ENCODE measurements at places on chromosomes 12 and 14. TPM values are rescaled to one million over a fixed set of nuclear protein-coding genes. Genes with fewer than 3 reads are reported as not detected.

GRCh38 chr12:6378709-6379472 is 3.5 kb upstream of the SCNN1A start:
- DNase-seq, result no peak

- DNase-seq, result no peak
Measured at GRCh38 chr14:37202265-37202664, 4.5 kb downstream of the MIPOL1 start.

DNA sequence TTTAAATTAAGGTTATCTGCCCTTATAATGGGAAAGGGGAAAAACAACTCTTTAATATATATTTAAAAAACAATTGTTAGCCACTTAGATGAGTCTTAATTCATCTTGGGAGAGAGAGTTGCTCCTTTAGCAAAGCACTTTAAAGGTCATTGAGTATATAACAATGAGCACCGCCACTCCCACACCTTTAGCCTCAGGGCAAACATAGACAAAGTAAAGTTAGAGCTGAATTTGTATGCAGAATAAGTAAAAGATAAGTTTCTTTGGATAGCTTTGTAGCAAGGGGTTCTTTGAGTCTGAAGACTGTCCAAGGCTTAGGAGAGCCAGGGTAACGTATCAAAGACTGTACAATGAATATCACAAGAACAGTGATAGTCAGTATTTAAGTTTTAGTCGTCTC is 728.8 kb upstream of the LMO3 start:
- DNase-seq, result no peak

GRCh38 chr14:80213602-80214001 is 2.3 kb upstream of the DIO2 start:
- DNase-seq, result no peak

DNA sequence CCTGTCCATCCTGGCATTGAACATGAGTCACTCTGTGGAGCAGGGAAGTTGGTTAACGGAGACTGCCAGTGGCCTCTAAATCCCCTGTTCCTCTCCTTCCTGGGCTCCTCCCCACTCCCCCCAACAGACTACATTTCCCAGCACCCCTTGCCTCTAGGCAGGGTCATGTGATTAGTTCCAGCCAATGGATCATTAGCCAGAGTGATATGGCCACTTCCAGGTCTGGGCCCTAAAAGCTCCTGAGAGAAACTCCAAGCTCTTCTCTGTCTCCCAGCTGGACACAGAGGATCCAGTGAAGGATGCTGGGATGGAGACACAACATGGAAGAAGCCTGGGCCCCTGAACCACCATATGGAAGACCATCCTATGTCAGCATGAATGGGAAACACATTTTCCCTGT is 54.4 kb upstream of the RFLNA start:
- DNase-seq, result no peak

DNA sequence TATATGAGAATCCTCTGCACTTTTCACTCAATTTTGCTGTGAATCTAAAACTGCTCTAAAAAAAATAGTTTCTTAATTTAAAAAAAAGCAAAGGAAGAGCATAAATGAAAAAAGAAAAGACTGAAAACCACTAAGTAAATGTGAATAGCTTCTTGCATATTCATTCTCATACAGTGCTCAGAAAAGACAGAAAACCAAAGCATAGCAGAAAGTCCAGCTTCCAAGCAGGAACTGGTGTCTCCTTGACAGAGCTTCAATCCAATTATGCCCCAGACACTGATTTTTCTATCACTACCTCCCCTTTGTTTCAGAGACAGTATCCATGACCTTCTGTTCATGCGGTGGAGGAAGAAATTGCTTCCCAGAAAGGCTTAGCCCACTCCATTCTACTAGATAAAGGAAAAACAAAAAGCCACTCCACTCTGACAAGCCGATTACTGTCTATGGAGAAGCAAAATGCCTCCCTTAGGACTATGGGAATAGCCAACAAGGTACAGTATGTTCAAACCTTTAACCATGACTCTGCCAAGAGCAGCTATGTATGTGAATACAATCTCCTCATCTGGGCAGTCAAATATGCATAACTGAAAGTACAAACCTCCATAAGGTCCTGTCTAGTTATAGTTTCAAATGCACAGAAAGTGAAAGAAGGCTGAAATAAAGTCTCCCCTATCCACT is 40.6 kb downstream of the ATF7 start:
- DNase-seq, result no peak

- no peak for DNase-seq
Measured at GRCh38 chr14:52553002-52553670, 500 bp downstream of the GPR137C start.

DNA sequence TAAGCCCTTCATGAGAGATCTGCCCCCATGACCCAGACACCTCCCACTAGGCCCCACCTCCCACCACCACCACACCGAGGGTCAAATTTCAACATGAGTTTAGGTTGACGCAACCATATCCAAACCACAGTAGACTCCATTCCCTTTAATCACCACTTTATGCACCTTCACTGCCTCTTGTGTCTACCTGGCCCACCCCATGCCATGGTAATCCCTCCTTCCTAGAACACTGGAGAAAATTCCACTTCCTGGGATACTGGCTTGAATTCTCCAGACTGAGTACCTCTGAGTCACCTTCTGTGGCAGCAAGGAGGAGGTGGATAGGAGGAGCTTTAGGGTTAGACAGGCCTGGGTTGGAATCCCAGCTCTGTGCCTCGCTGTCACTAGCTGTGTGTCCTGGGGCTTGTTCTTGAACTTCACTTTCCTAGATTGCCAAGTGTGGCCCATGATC is 26.1 kb upstream of the CIPC start:
- no peak for DNase-seq

DNA sequence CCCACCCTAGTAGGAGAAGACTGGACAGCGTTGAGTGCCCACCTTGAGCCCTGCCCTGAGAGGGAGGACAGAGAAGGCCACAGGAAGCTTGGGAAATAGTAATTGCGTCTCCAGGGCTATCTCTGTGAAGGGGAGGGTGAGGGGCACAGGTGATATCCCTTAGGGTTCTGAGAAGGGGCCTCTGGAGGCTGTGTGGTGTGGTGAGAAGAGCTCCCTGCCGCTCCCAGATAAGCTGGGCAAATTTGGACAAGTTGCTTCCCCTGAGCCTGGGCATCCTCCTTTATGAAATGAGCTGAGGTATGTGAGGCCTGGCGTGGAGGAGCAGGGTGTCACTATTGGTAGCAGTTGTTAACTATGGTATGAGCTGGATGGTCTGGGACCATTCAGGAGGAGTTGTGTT is 23.5 kb upstream of the LRP1-AS start:
- DNase-seq, result no peak

GRCh38 chr12:60805364-60805763 is 1209.5 kb downstream of the SLC16A7 start:
- no peak for DNase-seq

GRCh38 chr12:95733141-95733825 is 57.3 kb downstream of the NTN4 start:
- peak; percentile 50 for DNase-seq

- DNase-seq, result no peak
Measured at GRCh38 chr12:75694534-75695268, 183.3 kb upstream of the KRR1 start.

- DNase-seq, result no peak
Measured at GRCh38 chr12:68884251-68884650, 48.7 kb downstream of the CPM start.

- no peak for DNase-seq
Measured at GRCh38 chr14:101862177-101862576, 100.7 kb downstream of the PPP2R5C start.

DNA sequence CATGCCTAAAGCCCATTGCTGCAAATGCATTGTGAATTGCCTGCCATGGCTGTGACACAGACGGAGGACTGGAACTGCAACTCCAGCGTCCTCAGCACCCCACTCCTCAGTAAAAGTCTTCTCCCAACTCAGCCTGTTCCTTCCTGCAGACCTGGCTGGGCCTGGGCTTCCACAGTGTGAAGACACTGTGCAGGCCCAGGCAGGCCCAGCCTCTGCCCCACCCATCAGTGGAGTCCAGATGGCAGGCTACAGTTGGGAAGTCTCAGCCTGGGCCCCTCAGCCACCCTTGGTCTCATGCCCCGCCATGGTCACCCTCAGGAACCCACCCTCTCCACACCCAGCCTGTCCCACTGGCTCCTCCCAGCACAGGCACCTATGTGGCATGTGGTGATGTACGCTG is 22.0 kb downstream of the VSX2 start:
- DNase-seq, result no peak

DNA sequence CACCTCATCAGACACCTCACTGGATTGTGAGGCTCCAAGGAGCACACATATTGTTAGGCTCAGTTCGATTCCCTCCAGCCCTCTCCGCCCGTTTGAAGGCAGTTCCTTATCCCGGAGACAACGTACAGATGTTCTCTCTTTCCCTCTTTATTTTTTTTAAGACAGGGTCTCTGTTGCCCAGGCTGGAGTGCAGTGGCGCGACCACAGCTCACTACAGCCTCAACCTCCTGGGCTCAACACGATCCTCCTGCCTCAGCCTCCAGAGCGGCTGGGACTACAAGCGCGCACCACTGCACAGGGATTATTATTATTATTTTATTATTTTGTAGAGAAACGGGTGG is 718 bp upstream of the TROAP start:
- DNase-seq, result no peak

JPH4 gene
- total RNA-seq, result 0.39 TPM

IPO8 gene
- 35.7 TPM for total RNA-seq

AP5M1 gene
- total RNA-seq, result 18.2 TPM

CLEC2A gene
- 18.5 TPM for total RNA-seq

EML1 gene
- total RNA-seq, result 39.1 TPM

RNASE8 gene
- total RNA-seq, result not detected

RAB35 gene
- total RNA-seq, result 14.6 TPM

C12orf50 gene
- total RNA-seq, result not detected

CLEC4C gene
- total RNA-seq, result 0.30 TPM

Data from skin of body (tissue), 3 donors.